ENCODE measurements at places on chromosomes 13 and 19.
A peak's percentile ranks its signal among the peaks of the same experiment; 100 is the strongest.

GRCh38 chr19:47765523-47766358 is 12.8 kb upstream of the SELENOW start:
- DNase-seq, result peak; percentile 53

DNA sequence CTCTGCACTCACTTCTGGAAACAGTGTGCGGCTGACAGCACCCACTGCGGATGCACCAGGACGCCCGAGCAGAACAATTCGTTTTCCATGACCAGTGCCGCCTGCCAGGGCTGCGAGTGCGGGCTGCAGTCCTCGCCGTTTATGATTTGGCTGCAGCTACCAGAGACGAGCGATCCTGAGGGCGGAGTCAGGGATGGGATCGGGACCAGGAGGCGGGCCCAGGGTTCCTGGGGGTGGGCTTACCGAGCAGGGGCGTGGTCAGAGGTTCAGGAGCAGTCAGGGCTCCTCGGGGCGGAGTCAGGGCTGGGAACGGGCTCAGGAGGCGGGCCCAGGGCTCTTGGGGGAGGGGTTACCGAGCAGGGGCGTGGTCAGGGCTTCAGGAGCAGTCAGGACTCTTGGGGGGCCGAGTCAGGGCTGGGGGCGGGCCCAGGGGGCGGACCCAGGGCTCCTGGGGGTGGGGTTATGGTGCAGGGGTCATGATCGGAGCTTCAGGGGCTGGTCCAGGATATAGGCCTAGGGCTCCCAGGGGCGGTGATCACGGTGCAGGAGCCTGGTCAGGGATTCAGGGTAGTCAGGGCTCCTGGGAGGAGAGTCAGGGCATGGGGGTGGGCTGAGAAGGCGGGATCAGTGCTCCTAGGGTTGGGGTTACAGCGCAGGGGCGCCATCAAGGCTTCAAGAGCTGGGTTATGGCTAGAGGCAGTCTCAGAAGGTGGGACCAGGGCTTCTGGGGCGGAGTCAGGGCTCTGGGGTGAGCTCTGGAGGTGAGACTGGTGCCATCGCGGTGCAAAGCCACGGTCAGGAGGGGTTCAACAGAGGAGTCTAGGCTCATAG is 1.7 kb downstream of the KLK4 start:
- DNase-seq, result peak; percentile 72

GRCh38 chr13:98765996-98766519 is 13.6 kb upstream of the SLC15A1 start:
- no peak for DNase-seq

DNA sequence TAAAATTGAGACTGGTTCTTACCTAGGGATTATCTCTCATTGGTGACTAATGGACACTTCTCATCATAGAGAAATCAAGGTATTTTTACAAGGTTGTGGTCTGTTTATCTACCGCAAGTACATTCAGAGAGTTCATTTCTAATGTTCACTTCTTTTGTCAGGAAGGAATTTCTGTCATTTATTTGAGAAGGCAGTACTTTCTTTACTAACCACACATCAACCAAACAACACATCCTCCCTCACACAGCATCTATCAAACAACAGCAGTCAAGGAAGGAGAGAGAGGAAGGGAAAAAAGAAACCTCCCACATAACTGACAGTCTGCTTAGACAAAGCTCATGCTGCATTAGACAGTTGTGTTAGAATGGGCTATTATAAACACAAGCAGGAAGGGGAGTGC is 182.3 kb upstream of the KLF12 start:
- no peak for DNase-seq

GRCh38 chr13:71613066-71613745 is 253.8 kb downstream of the DACH1 start:
- DNase-seq, result no peak

DNA sequence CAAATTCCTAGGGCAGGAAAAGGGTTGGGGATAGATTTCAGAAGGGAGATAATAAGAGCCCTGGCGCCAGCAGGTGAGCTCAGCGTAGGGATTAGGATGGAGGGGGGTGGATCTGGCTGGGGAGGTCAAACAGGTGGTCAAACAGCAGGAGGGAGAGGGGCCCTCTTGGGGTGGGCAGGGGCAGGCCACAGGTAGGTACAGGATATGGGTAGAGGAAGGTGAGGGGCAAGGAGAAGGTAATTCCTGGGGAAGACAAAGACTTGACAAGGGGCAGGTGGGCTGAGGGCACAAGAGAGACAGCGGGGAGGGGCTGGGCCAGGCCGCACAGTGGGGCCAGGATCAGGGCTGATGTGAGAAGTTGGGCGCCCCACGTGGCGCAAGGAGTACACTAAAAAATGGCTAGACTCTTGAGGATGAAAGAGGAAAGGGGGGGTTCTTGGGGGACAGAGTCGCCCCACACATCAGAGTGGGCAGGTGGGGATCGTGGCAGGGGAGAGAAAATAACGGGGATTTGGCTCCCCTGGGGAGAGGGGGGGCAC is 713 bp downstream of the KRI1 start:
- DNase-seq, result peak; percentile 76

GRCh38 chr13:102799426-102800144 is 666 bp downstream of the BIVM start:
- no peak for DNase-seq

- DNase-seq, result no peak
Measured at GRCh38 chr13:108816375-108816774, 187.0 kb downstream of the MYO16 start.

DNA sequence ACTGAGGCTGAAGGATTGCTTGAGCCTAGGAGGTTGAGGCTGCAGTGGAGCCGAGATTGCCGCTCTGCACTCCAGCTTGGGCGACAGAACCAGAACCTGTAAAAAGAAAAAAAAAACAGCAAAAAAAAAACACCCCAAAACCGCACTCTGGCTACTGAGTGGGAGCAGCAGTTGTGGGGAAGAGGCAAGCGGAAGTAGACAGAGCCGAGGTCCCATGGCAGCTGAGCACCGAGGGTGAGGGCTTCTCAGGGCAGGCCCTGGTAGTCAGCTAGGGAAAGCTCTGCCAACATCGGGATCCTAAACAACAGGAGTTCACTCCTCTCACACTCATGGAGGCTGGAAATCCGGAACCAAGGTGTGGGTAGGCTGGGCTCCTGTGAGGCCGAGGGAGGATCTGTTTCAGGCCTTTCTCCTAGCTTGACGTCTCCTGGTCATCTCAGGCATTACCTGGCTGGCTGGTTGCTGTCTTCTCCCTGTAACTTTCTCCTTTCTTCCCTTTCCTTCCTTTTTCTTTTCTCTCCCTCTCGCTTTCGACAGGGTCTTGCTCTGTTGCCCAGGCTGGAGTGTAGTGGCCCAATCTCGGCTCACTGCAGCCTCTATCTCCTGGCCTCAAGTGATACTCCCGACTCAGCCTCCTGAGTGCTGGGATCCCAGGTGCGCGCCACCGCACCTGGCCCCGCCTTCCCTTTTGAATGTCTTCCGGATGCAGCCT is 15.8 kb upstream of the LATS2 start:
- no peak for DNase-seq

DNA sequence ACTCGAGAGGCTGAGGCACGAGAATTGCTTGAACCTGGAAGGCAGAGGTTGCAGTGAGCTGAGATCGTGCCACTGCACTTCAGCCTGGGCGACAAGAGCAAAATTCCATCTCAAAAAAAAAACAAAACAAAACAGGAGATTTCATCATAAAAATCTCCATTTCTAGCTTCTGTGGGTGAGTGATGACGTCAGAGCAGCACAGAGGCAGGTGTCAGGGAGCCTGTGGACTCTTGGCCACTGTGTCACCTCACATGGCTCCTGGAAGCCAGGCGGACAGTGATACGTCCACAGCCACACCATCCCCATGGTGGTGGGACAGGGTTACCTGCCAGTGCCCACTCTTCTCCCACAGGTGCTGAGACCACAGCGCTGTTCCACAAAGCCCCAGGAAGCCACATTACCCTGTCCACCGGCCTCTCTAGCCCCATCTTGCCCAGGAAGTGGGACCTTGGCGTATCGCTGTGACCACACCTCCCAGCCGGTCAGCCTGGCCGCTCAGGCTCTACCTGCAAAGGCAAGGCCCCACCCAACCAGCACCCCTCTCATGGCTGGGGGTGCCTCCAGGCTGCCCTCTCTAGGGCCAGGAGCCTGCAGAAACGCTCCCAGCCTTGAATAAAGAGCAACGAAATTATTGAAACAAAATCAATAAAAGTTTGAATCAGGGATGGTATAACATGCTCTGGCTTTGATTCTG is 2.5 kb upstream of the FXYD3 start:
- no peak for DNase-seq

DNA sequence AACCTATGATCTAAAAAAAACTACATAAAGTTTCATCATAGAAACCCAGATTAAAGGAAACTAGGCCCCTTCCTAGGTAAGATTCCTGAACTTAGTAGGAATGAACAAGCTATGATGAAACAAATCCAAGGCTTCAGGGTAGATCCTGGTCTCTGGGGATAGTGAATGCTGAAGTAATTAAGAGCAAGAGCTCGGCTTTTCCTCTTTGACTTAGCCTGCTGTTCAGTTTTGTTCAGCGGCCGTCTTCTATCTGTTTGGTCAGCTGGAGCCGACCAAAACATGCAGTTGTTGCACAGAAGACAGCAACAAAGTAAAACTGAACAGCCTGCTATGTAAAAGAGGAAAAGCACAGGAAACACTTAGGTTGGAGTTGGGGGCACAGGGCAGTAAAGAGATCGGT is 44.1 kb upstream of the RFXAP start:
- no peak for DNase-seq

- DNase-seq, result no peak
Measured at GRCh38 chr13:39699274-39699673, 43.8 kb downstream of the COG6 start.

DNA sequence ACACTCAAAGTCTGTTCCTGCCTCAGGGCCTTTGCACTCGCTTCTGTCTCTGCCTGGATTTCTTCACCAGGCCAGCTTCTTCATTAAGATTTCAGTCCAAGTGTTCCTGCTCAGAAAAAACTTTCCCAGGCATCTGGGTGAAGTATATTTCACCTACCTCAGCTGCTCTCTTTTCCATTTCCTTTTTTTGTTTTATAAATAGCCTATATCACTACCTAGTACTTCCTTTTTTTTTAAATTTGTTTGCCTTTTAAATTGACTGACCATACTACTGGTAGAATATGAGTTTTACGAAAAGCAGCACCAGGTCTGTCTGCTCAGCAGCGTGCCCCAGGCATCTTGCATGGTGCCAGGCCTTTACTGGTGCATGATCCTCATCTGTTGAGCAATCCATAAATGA is 1064.4 kb downstream of the UQCRFS1 start:
- no peak for DNase-seq

- no peak for DNase-seq
Measured at GRCh38 chr19:21508198-21508597, 2.8 kb downstream of the ZNF429 start.

DNA sequence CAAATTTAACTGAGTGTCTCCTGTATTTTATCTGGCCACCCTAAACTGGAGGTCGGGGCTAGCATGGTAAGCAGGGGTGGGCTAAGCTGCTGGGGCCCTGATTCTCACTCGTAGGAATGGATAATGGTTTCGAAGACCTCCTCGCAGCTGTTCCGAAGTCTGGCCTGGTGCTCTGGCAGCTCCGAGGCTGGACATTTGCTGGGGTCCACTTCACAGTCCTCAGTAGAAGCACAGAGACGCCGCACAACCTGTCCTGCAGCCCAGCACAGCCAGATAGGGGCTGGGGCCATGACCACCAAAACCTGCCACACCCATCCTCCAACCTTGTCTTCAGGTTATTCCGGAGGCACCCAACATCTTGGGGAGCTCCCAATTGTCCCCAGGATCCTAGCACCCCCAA is 6.2 kb upstream of the WIZ start:
- DNase-seq, result no peak

DNA sequence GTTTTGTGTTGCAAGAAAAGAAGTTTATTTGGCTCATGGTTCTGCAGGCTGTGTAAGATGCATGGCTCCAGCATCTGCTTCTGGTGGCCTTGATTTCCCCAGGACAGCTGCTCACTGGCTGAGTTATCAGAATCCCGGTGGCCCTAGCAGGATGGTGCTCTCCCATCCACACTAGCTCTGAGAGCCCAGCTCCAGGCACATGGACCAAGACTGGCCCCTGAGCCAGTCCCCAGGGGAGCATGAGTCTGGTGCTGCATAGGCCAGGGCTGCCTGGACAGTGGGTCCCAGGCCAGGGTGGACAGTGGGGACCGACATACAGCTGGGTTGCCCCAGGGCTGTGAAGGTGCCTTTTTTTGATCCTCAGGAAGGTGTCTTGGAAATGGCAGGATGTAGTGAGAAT is 10.4 kb downstream of the ADGRE2 start:
- DNase-seq, result no peak

DNA sequence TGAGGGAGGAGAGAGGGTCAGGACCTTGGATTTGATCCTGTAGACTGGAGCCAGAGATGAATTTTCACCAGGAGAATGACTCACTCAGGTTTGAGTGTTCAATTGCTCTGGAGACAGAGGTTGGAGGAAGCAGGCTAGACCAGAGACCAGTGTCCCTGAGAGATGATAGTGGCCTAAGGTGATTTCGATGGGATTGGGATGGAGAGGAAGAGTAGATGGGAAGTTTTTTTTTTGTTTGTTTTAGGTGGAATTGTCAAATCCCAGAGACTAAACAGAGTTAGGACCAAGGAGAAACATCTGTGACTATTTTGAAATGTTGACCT is 2.3 kb downstream of the CEBPG start:
- DNase-seq, result no peak

GRCh38 chr13:106090001-106090400 is 445.5 kb downstream of the EFNB2 start:
- no peak for DNase-seq

DNA sequence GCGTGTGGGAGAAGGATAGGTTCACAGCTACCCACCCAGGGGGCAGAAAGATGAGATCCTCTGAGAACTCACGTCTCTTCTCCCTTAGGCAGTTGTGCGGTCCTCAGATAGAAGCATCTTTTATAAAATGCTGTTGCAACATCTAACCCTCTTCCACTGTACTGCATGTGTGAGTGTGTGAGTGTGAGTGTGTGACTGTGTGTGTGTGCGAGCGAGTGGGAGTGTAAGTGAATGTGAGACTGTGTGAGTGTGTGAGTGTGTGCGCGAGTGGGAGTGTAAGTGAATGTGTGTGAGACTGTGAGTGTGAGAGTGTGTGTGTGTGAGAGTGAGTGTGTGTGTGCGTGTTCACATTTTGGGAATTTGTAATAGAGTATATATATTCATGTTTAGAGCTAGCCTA is 55.6 kb upstream of the F7 start:
- DNase-seq, result no peak

DNA sequence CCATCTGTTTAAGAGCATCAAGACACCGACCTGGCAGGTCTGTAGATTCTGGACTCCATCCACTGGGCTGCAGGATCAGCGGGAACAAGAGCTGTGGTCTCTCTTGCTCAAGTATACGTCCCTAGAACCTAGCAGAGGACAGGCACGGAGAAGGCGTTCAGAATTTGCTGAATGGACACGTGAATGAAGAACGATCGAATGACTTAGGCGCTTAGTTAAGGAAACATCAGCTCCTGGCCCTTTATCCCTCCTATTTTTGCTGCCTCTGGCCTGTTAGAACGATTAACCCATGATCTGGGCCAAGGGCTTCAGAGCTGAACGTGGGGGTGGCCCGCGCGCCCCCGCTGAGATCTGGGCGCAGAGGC is 953 bp downstream of the DZIP1 start:
- DNase-seq, result no peak

GRCh38 chr13:48817166-48817802 is 158.4 kb upstream of the FNDC3A start:
- no peak for DNase-seq
